ENCODE measurements at places on chromosomes 4 and X.

DNA sequence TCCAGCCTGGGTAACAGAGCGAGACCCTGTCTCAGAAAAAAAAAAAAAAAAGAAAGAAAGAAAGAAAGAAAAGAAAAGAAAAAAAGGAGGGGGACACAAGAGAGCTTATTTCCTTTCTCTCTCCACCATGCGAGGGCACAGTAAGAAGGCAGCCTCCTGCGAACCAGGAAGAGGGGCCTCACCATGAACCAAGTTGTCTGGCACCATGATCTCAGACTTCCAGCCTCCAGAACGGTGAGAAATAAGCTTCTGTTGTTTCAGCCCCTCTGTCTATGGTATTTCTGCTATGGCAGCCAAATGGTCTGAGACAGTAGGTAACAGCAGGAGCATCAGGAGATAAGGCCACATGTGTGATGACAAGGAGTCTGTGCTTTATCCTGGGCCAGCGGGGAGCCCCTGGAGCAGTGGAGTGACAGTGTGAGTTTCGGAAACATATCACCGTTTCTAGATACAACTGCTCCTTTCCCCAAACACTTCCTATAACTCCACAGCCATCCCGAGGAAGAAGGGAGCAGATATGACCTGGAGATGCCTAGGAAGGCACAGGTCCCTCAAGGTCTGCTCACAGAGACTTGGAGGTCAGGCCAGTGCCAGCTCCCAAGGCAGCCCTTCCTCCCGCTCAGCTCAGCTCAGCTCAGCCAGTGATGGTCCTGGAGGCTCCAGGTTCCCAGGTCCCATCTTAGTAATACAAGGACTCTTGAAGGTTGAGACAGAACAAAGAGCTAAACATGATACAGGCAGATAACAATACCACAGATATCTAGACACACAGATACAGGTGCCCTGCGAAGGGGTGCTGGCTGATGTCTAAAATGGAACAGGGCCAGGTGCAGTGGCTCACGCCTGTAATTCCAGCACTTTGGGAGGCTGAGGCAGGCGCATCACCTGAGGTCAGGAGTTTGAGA is 17.7 kb downstream of the JAKMIP1 start:
- DNase-seq, result no peak

DNA sequence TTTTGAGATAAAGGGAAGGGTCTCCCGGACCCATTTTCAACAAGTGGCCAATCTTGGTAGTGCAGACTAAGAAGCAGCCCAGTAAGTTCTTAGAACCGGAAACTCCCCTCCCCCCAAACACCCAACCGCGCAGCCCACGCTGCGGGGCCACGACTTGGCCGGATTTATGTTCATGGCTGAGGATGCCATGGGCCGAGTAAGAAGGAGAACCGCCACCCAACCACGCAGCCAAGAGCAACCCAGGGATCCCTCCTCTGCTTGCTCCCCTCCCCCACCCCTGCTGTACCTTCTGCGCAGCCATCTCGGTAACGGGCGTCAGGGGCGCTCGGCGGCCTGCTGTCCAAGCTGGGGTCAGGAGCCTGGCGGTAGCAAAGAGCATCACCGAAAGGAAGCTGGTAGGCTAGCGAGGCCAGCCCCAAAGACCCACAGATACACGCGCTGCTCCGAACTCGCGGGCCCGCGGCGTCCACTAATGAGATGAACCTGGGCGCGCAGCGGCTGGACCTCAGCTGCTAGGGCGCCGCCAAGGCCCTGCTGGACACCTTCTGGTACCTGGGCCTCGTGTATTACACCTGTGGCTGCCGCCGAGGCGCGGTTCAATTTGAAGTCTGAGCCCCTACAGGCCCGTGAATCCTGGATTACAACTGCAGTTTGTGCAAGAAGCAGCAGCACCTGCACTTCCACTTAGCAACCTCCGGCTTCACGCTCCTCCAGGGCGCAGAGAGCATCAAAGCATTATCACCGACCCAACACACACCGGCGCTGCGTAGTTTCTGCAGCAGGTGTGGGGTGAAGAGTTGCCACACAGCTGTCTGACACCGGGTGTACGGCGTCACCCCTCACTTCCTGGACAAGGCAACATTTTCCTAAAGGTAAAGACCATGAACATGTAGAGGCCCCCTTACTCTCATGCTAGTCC is 63.4 kb downstream of the NUDT10 start:
- DNase-seq, result no peak

- no peak for DNase-seq
These were observed 1284.0 kb downstream of the RAPGEF2 start for GRCh38 chr4:160386846-160387245.

DNA sequence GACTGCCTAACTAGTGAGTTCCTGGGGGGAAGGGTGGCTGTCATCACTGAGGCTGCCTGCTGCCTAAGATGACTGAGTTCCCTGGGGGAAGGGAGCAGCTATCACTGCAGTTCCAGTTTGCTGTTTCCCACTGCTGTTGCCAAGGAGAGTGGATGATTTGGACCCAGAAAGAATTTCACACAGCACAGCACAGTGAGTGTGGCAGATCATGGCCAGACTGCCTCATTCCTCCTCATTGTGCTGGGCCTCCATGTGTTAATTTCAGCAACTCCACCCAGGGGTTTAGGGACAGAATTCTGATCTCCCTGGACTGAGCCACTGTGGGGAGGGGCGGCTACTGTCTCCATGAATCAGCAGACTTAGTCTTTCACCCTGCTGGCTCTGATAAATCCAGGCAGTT is 125.0 kb downstream of the TEX13C start:
- no peak for DNase-seq

DNA sequence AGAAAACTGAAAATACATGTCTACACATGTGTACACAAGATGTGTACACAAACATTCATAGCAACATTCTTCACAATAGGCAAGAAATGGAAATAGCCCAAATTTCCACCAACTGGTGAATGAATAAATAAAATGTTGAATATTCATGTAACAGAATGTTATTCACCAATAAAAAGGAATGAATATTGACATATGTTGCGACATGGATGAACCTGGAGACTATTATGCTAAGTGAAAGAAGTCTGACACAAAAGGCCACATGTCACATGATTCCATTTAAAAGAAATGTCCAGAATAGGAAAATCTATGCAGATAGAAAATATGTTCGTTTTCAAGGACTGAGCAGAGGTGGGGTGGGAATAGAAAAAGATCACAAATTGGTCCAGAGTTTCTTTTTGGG is 34.6 kb upstream of the LNX1 start:
- DNase-seq, result no peak

Data from stimulated activated CD4-positive, alpha-beta T cell treated with anti-CD3 and anti-CD28 coated beads, Interleukin-12 subunit alpha, Interleukin-12 subunit beta, amount 100 ng/mL, for 24 hours (primary cell).